ENCODE measurements at places on chromosomes 3 and 15.

DNA sequence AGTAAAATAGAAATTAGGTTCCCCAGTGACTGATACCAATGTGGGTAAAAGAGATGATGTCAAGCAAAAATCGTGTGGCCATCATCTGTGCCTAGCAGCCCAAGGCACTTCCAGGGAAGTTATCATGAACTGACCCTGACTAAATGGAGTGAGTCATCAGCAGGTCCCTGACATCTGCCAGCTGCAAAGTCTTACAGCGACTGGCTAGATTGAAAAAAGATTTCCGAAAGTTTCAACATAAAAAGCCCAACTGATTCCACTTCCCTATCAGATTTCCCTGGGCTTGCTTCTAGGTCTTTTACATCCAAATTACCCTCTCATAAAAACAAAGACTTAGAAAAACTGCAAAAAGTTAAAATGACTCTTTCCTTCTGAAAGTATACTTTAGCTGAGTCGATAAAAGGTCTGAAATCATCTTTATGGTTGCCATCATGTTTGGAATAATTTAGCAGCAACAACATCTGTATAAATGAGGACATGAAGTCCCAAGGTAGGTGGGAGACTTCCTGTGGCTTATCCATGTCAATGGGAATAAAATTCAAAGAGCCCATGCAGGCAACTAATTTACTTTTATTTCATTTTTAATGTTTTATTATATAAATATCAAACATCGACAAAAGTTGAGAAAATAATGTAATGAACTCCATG lies 342.8 kb downstream of the ERC2 start:
- DNase-seq: no peak

- DNase-seq: no peak
These were observed 16.6 kb downstream of the ST3GAL6 start for GRCh38 chr3:98779541-98780335.

DNA sequence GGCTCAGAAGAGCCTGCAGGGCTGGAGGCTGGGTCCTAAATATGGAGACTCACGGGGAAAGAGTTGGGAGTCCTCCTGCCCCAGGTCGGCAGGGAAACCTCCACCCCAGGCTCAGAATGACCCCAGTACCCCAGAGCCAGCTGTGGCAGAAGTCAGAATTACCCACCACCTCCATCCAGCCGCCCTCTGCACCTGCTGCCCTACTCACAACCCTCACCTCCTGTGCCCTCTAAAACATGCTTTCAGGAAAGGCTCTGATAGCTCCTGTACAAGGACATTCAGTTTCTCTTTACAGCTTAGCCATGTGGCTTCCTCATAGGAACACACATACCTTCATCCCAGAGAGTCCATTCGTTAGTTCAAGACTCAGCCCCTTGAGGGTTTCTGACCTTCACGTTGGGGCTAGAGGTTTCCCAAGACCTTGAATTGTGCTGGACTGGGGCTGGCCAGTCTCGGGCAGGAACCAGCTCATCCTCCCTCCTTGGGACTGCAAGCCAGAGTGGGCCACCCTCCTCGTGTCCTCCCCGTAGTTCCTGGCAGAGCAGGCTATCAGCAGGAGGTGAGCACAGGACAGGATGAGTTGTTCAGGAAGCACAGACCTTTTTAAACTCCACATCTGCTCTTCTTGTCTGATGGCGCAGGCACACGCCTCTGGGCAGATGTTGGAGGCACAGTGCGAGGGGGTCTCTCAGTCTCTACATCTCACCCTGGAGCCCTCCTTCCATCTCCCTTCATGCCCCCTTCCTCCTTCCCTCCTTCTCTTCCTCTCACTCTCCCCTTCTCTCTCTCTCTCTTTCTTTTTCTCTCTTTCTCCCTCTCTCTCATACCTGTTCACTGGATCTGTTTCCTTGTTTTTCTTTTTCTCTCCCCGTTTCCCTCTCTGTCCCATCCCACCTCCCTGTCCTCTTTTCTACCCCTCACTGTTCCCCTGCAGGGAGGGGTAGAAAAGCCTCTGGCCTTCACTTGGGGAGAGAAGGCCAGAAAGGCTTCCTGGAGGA lies 55.9 kb upstream of the NR2C2 start:
- DNase-seq: no peak

- no peak for DNase-seq
These were observed 86.0 kb upstream of the LIMD1 start for GRCh38 chr3:45508483-45509037.

DNA sequence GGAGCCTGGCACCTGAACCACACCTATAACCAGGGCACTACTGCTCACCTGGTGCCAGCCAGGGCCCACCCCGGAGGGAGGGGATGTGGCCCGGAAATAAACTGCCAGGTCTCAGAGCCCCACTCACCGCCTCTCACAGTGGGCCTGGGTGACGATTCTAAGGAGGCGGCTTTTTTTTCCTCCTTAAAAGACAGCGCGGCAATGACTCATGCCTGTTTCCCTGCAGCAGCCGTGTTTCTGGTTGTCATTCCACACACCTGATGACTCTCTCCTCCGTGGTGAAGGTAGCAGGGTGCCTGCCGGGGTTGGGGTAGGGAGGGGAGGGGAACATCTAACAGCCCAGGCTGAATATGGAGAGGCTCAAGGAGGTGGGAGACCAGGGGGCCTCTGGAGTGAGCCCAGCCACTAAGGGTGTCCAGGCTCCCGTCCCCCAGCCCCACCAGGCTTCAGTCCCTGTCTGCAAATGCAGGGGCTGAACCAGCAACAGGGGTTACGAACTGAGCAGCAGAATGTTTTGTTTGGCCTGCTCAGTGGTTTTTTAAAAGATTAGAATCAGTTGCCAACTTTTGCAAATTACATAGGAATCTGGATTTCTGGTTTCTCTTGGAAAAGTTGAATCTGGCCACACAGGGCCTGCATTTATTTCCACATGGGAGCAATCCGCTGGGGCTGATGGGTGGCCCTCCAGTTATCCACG lies 127.3 kb upstream of the LINGO1 start:
- no peak for DNase-seq

GRCh38 chr15:70701891-70702568 lies 61.3 kb downstream of the UACA start:
- DNase-seq: no peak

GRCh38 chr15:81184188-81184587 lies 12.5 kb upstream of the IL16 start:
- no peak for DNase-seq

DNA sequence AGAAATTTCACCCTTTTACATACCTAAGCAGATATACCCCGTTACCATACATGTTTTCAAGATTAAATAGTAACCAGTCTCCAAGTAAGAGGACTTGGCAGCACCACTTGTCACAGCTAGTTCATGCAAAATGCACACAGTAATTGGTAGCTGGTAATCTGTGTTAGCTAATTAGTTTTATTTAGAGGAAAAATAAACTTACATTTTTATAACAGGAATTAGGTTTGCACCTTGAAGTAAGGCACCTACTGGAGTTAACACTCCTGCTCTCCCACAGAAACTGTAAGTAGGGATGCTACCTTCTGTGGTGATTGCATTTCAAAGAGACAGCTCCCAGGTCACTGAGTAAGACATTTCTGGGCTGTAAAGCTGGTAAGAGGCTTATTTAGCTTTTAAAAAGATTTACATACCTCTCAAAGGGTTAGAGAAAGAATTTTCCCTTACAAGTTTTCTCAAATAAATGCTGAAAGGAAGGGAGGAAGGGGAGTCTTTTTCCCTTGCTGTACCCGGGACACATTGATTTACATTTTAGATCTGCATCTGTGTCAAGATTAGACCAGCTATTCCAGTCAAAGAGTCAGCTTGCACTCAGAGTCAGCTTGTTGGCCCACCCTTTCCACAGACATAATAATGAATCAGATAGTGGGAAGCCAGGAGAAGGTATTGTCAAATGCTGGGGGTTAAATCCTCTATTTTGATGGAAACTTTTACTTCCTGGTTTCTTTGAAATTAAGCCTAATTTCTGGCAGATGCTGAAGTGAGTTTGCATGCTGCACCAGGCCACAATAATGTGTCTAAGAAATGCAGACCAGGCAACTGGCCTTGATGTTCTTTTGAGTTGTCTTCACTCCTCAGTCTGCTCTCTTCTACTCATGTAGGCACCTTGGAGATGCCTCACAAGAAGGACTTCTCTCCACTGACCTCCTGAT lies 77.6 kb upstream of the CHD2 start:
- no peak for DNase-seq

GRCh38 chr3:180278583-180279188 lies 241.9 kb upstream of the PEX5L start:
- no peak for DNase-seq
